ENCODE measurements at places on chromosomes 16 and 17. TPM values are rescaled to one million over a fixed set of nuclear protein-coding genes. Genes with fewer than 3 reads are reported as not detected.

The CACNG5 gene
- total RNA-seq = not detected

The AGRP gene
- total RNA-seq = not detected

The SP6 gene
- total RNA-seq = 0.05 TPM

The TBC1D3 gene
- not detected for total RNA-seq

The TRIM37 gene
- 38.7 TPM for total RNA-seq

The MT4 gene
- not detected for total RNA-seq

The CASKIN2 gene
- total RNA-seq = 30.4 TPM

The NARF gene
- 68.9 TPM for total RNA-seq

The AIPL1 gene
- total RNA-seq = not detected

The CSH2 gene
- total RNA-seq = not detected

The ATP2C2 gene
- total RNA-seq = not detected

The KRTAP3-2 gene
- not detected for total RNA-seq

The MYL11 gene
- total RNA-seq = 2.2 TPM

The RAB11FIP4 gene
- total RNA-seq = 0.94 TPM

The SLC47A1 gene
- total RNA-seq = 4.9 TPM

The HES7 gene
- 0.70 TPM for total RNA-seq

The KRTAP4-1 gene
- not detected for total RNA-seq

The TAT gene
- total RNA-seq = 0.35 TPM

The CD300LF gene
- total RNA-seq = not detected

The PSMD12 gene
- total RNA-seq = 44.5 TPM

The CCDC144A gene
- total RNA-seq = 1.1 TPM

The TBX2 gene
- total RNA-seq = 2.0 TPM

The GJC1 gene
- 26.8 TPM for total RNA-seq

The FN3K gene
- total RNA-seq = 20.5 TPM

The ALDH3A2 gene
- 27.4 TPM for total RNA-seq

The GINS2 gene
- total RNA-seq = 3.8 TPM

The HOXB6 gene
- not detected for total RNA-seq

The DPEP2 gene
- not detected for total RNA-seq

The RGS9 gene
- total RNA-seq = 14.9 TPM

The DNASE1L2 gene
- 1.2 TPM for total RNA-seq

The PSKH1 gene
- total RNA-seq = 38.9 TPM

The SNX20 gene
- not detected for total RNA-seq

The PRAC1 gene
- total RNA-seq = not detected

The TMEM98 gene
- total RNA-seq = 68.8 TPM

The TPSG1 gene
- not detected for total RNA-seq

The CRHR1 gene
- not detected for total RNA-seq

The RASD1 gene
- 0.42 TPM for total RNA-seq

The CCL14 gene
- total RNA-seq = not detected

The CPHXL2 gene
- total RNA-seq = not detected

The GRB2 gene
- 79.4 TPM for total RNA-seq

The PARD6A gene
- total RNA-seq = 2.5 TPM

The C17orf78 gene
- not detected for total RNA-seq

The KLHL36 gene
- total RNA-seq = 43.8 TPM
